Trophoblast cell (in vitro differentiated cells and primary cell): ENCODE measurements at places on chromosomes 3 and 15.

DNA sequence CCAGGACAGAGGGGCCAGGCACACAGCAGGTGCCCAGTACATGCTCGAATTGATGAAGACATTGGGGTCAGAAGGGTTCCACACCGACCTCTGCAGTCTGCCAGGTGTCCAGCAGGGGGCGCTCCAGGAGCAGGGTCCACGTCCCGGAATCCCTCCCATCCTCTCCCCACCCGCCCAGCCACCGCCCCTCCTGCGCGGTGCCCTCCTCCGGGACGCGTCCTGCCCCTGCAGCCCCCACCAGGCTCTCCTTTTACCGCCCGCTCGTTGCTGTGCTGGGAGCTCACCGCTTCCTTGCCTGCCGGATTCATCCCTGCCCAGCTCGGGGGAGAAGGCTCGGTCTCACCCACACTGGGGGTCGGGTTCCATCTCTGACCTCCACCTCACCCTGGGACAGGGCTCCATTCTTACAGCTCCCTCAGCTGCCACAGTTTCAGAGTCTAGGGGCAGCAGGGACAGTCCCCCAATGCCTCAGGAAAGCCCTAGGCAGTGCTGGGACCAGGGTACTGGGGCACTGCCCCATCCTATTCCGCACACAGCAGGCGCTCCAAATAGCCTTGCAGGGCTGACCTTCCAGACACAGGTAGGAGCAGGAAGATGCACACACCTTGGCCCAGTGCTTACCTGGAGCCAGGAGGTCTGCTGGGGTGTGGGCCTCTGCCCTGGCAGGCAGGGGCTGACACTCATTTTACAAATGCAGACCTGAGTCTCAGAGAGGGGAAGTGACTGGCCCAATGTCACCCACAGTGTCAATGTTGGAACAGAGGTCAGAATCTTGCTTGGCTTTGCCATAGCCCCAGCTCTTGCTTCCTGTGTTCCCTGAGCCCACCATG is 31.0 kb downstream of the GRIP2 start:
- DNase-seq = peak; percentile 24

DNA sequence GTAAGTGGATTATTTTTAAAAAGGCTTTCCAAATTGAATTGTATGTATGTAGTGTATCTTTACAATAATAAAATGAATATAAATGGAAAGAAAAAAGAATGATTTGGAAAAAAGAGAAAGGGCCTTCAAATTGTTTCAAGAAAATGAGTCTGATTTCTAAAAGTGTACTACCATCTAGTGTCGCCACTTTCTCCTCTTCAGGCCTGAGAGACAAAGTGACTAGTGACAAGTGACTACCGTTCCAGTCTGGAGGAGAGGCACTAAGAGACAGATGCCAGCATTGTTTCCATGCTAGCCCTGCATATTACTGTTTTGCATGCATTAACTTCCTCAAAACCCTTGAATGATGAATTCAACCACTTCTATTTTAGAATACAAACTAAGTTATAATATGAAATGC is 39.3 kb downstream of the P3H2 start:
- no peak for DNase-seq

DNA sequence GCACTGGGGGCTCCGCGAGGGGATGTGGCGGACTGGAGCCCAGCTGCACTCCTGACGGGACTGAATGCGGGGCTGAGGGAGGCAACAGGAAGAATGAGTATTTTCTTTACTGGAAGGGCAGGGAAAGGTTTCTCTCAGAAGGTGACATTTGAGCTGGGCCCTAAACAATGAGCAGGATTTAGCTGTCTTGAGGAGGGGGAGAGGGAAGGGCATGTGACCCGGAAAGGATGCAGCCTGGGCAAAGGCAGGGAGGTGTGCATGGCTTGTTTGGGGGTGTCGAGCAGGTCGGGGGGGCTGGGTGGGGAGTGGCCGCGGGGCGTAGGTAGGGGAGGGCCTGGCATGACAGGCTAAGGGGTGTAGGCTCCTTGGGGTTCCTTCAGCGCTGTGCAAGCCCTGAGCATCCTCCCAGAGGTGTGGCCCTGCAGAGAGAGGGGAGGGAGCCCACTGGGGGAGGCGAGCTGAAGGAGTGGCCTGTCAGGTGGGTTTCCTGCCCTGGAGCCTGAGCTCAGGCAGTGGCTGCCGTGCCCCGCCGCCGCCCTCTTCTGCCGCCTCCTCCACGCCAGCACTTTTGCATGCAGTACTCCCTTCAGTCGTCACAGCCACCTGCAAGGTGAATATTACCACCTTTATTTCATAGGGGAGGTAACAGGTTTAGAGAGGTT is 17.2 kb upstream of the ANKDD1A start:
- no peak for DNase-seq

DNA sequence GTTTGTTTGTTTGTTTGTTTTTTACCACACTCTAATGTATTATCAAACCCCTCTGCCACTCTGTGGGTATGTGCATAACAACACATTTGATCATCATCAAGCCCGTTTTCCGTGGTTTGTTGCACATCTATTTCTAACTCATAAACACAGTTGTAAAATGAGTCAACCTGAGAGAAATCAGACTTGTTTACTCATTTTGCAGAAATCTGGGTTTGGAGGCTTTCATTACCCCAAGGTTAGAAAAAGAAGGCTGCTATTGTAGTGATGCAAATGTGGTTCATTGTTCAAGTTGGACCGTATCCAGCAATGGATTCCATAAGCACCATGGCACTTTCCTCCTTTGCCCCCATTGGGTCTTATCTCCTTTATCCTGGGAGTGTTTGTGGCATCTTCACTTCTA is 353.2 kb upstream of the SOX2 start:
- DNase-seq = no peak

DNA sequence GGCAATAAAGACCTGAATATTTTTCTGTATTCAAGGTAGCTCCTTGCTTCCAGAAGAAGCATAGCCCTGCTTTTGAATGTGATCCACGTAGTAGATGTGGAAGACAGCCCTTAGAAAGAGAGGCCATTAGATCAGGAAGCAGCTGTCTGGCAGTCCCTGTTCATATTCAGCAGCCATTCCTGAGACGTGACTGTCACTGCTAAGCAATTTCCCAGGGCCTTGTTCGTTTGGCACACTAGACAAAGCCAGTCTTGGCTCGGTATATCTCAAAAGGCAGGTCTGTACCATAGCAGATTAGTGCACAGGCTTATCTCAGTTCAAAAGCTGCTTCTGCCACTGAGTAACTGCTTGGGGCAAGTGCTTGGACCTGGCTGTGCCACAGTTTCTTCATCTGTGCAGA is 287.8 kb upstream of the MCTP2 start:
- peak; percentile 55 for DNase-seq

DNA sequence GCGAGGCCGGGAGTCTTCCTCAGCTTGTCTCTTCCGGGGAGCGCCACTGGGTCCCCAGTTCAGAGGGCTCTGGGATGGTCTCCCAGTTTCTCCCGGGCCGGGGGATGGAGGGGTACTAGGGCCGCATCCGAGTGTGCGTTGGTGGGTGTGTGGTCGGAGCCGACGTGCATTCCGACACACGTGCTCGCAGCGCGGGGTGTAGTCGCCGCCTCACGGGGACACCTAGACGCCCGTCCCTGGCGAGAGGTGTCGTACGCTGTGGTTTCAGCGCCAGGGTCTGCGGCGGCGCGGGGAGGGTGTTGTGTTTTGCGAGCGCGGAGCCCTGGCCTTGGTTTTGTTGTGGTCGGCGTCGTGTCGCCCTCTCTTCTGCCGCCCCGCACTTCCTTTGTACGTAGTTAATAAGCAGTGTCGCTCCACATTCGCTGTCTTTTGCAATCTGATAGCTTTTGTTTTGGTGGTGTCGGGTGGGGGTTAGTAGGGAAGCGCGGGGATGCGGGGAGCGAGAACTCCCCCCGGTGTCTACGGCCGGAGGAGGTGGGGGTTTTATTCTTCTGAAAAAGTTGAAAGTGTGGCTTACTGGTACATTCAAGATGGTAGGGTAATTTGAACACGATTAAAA is 2.2 kb downstream of the IGF1R start:
- DNase-seq = peak; percentile 16

- no peak for DNase-seq
These were observed 112.0 kb upstream of the SLC7A14 start for GRCh38 chr3:170697908-170698307.

GRCh38 chr3:83093222-83093572 is 1331.8 kb upstream of the GBE1 start:
- no peak for DNase-seq

- no peak for DNase-seq
These were observed 18.4 kb upstream of the KCNMB2 start for GRCh38 chr3:178517665-178518334.

- no peak for DNase-seq
These were observed 478.8 kb downstream of the EPHA3 start for GRCh38 chr3:89586256-89586655.

DNA sequence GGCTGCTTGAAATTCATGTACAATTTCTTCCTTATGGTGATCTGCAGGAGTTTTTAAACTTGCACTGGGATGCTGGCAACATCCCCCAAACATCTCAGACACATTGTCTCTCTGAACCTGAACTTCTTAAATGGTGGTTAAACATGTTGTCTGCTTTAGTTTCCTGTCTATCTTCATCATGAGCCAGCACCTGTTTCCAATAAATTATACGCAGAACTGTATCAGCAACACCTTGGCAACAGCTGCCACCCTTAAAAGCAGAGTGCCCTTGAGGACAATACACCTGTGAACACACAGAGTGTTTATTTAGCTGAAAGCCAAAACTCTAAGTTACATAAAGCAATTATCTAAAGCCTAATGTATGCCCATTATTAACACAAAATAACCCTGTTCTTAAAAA is 242.9 kb downstream of the WNT5A start:
- DNase-seq = no peak

DNA sequence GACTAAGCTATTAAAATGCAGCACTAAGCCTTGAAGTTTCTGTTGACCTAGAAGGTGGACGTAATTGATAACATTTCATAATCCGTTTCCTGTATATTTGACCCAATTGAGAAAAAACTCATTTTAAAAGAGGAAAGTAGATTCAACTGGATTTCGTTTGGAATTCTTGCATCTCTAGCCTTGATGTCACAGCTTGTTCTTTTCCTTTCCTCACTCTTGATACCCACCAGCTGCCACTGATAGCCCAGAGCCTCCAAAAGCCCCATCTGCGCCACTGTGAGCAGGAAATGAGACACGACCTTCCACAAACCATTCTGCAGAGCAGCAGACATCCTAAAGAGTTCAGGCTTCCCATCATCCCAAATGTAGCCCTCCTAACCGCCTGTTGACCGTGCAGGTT is 61.8 kb downstream of the FOXB1 start:
- no peak for DNase-seq

- no peak for DNase-seq
These were observed 78.2 kb downstream of the LINGO1 start for GRCh38 chr15:77554306-77555080.

DNA sequence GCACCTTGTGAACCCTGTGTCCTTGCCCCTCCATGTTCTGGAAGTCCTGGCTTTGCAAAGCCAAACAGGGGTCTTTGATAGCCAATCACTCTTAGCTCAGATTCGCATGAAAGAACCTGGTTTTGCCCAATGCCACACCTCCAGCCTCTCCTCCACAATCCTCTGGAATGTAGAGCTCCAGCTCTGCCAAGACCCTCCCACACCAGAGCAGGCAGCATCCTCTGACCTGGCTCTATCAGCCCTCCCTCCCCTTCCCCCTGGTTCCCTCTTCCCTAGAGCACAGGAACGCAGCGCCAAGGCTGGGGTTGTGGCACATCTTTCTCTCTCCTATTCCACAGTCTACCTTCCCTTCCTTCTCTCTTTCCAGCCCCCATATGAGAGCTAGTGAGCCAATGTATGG is 133.3 kb downstream of the RPLP1 start:
- no peak for DNase-seq

DNA sequence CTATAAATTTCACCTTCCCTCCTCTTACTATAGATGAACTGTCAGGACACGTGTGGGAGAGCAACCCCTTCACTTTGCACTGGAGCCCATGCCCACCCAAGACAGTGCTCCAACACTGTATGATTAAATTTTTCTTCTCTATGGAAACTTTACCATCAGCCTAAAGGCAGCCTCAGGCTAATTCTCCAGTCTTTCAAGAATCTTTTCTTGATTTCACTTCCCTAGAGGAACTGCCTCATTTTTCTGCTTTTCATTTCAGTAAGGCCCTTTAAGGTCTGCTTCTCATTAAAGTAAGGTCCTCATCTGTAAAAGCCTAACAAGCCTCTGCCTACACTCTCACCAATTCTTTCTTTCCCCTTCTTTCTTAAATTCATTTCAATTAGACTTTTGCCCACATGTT is 137.3 kb downstream of the KCNMB2 start:
- DNase-seq = no peak

- DNase-seq = no peak
These were observed 392.7 kb downstream of the EFHB start for GRCh38 chr3:19541284-19541683.

GRCh38 chr15:39110336-39110735 is 470.5 kb upstream of the THBS1 start:
- DNase-seq = no peak

- DNase-seq = peak; percentile 30
These were observed 34.4 kb downstream of the MINAR1 start for GRCh38 chr15:79466488-79466887.

DNA sequence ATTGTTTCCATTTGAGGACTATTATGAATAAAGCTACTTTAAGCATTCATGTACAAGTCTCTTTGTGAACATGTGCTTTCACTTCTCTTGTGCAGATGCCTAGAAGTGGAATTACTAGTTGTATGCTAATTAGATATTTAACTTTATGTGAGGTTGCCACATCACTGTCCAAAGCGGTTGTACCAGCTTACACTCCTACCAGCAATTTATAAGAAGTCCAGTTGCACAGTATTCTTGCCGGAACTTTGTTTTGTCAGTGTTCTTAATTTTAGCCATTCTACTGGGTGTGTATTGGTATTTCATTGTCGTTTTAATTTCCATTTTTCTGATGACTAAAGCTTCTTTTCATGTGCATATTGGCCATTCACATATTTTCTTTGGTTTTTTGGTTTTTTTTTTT is 29.1 kb downstream of the SEMA3G start:
- DNase-seq = no peak

GRCh38 chr3:73571238-73571794 is 53.4 kb downstream of the PDZRN3 start:
- peak; percentile 14 for DNase-seq

GRCh38 chr3:10363935-10364334 is 43.0 kb upstream of the SEC13 start:
- DNase-seq = no peak

DNA sequence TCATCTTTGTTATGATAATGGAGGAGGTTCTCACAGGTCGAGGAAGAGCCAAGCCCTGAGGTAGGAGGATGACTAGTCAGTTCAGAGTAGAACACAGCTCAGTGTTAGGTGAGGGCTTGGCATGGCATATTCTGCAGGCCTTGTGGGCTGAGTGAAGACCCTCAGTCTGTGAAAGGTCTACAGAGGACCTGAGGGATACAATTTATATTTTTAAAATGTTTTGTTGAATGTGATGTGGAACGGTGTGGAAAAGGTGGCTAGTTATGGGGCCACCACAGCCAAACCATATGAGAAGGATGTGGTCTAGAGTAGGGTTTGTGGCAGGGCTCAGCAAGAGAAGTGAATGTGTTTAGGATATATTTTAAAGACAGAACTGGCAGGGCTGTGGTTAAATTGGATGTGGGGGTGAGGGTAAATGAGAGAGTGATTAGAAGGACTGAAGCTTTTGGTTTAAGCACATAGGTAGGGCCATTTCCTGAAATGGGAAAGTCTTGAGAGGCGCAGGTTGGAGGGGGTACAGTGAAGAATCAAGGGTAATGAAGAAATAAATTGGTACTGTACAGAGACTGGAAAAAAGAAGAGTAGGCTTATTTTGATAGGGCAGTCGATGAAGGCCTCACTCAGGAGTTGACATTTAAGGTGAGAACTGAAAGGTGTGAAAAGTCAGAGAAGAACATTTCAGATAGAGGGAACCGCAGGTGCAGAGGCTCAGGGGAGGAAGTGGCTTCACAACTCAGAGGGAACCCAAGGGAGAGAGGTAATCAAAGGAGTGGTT is 60.5 kb downstream of the SPTSSB start:
- no peak for DNase-seq

GRCh38 chr3:4350789-4351163 is 47.6 kb downstream of the SETMAR start:
- peak; percentile 19 for DNase-seq
